NCI-H2081 (cell line): ENCODE measurements at places on chromosomes 2 and 18.

DNA sequence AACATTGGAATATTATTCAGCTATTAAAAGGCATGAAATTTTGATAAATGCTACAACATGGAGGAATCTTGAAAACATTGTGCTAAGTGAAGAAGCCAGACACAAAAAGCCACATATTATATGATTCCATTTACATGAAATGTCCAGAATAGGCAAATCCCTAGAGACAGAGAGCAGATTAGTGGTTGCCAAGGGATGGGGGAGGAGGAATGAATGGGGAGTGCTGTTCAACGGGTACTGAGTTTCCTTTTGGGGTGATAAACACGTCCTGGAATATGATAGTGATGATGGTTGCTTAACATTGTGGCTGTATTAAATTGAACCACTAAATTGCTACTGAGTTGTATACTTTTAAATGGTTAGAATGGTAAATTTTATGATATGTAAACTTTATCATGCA, 8.9 kb upstream of the TWSG1 start:
- no peak for DNase-seq

DNA sequence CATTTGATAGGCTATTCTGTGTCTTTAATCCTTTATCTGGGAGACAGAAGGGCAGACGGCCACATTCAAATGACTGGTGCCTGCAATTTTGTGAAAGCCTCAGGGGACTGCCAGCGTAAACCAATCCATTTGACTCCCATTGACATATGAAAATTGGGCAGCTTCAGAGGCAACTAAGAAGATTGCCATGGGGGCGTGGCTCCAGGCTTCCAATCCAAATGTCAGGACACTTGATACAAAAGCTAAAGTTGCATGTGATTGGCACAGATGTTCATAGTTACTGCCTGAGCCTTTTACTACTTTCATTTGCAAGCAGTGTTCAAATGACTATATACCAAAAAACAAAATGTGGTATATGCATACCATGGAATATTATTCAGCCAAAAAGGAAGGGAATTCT, 42.0 kb downstream of the SPC25 start:
- peak; percentile 64 for DNase-seq

- no peak for DNase-seq
These were observed 30.0 kb downstream of the SMAD4 start for GRCh38 chr18:51059969-51060368.

- DNase-seq = no peak
These were observed 119.1 kb upstream of the TRIB2 start for GRCh38 chr2:12597610-12598009.

- DNase-seq = no peak
These were observed 232.8 kb downstream of the DYM start for GRCh38 chr18:49227441-49228165.

GRCh38 chr2:101125374-101125773, 25.8 kb downstream of the TBC1D8 start:
- DNase-seq = no peak

GRCh38 chr2:5057891-5058351, 634.3 kb upstream of the SOX11 start:
- peak; percentile 91 for DNase-seq

DNA sequence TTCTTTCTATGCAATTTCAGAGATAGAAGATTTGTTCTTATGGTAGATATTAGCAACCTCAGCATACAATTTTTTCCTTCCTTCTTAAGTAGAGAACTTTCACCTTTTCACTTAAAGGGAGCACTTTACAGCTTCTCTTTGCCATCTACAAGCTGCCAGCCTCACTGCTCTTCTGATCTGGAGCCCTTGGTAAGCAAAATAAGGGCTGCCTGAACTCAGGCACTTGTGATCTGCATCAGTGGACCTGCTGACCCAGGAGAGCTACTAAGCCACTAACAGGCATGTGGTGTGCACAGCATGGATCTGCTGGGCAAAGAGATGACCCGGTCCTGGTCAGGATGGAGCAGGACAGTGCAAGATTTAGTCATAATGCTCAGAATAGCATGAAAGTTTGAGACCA, 80.8 kb upstream of the SNTG2 start:
- no peak for DNase-seq
